Foreskin melanocyte (primary cell): ENCODE measurements at places on chromosomes 3 and 15.

GRCh38 chr3:52986049-52986448 lies 59.8 kb downstream of the SFMBT1 start:
- no peak for DNase-seq

DNA sequence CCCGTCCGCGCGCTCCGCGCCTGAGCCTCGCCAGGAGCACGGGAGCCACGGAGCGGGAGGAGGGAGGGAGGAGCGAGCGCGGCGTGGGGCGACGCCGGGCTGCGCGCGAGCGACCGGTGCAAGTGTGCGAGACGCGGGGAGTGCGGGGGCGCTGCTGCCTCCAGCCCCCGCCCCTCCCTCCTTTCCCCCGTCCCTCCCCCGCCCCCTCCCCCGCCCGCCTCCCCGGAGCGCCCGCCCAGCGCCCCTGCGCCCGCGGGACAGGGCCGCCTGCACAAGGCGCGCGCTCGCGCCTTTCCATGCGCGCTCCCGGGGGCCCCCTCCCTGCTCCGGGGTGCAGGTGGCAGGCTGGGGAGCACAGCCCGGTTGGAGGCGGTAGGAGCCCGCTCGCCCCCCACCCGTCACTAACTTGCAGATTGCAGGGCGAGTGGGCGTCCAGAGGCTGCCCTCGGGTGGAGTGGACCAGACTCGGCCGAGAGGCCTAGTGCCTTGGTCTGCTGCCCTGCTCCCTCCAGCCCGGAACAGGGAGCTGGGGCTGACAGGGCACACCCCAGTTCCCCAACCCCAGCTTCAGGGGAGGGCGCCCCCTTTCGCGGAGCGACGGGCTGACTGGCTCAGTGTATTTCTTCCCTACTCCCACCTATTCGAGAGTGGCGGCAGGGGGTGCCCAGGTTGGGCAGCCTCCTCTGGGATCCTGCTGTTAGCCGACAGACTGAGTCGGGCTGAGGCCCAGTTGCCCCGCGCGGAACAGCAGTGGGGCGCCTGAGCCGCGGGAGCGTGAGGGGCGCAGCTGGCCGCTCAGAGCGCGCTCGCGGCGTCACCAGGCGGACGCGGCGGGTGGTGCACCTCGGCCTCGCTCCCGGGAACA lies at the start of gene WNT7A:
Gene WNT7A (minus strand): TSS at position 126 of the 865 bp plus-strand sequence. CDS start 255 bp downstream, outside the sequence.
- no peak for DNase-seq

- no peak for DNase-seq
These were observed 18.1 kb downstream of the LARP6 start for GRCh38 chr15:70835841-70836240.

GRCh38 chr3:67564008-67564407 lies 90.4 kb downstream of the SUCLG2 start:
- DNase-seq, result no peak
